ENCODE measurements at places on chromosomes 7 and 10.

- no peak for DNase-seq
Observed at GRCh38 chr7:120169996-120170783, 102.8 kb upstream of the KCND2 start.

- no peak for DNase-seq
Observed at GRCh38 chr10:3566627-3567026, 218.4 kb downstream of the KLF6 start.

DNA sequence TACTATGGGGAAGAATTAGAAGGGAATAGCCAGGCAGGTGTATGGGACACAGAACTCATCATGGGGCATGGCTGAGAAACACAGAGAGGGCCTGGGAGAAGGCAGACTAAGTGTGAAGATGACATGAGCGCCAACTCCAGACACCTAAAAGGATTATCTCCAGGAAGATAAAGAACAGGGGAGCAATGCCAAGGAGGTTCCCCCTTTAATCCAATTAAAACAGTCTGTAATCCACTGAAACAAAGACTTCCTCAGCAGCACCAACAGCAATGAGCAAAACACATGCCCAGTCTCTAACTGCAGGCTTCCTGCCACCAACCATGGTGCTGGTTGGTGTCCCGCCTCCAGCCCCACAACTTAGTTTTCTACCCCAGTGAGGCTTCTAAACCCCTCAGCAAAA, 108.9 kb downstream of the GRID1 start:
- DNase-seq, result no peak

- no peak for DNase-seq
Observed at GRCh38 chr7:152076940-152077933, 51.8 kb downstream of the GALNT11 start.

Data from memory B cell (primary cell).